Activated CD4-positive, CD25-positive, alpha-beta regulatory T cell treated with anti-CD3 and anti-CD28 coated beads, Interleukin-2, amount 50 U/mL, for 16 hours (primary cell): ENCODE measurements at places on chromosomes 2 and 18.

- no peak for DNase-seq
Measured at GRCh38 chr2:55761024-55761423, 67.4 kb upstream of the PNPT1 start.

- no peak for DNase-seq
Measured at GRCh38 chr2:30613001-30613400, 166.0 kb downstream of the LCLAT1 start.

- no peak for DNase-seq
Measured at GRCh38 chr18:36299015-36299414, 1.5 kb downstream of the FHOD3 start.

DNA sequence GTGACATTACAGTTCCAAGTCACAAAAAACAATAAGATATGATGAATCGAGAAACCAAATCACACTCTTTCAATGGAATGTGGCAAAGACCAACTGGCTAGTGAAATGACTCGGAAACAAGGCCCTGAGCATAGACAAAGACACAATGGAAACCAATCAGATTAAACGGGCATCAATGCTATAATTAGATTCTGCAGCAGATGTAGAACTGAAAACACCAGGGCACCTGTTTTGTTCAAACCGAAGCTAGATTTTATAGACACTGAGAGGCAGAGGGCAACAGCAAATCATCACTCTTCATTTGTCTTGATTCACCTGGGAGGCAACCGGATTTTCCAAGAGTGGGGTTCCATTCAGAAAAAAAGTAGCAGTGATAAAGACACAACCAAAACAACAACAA lies 92.8 kb upstream of the BARD1 start:
- DNase-seq: no peak

- DNase-seq: no peak
Measured at GRCh38 chr2:231084565-231084964, 27.9 kb downstream of the PSMD1 start.

- DNase-seq: no peak
Measured at GRCh38 chr2:40450796-40451430, 977 bp downstream of the SLC8A1 start.

- no peak for DNase-seq
Measured at GRCh38 chr2:200021449-200022114, 66.2 kb downstream of the MAIP1 start.

DNA sequence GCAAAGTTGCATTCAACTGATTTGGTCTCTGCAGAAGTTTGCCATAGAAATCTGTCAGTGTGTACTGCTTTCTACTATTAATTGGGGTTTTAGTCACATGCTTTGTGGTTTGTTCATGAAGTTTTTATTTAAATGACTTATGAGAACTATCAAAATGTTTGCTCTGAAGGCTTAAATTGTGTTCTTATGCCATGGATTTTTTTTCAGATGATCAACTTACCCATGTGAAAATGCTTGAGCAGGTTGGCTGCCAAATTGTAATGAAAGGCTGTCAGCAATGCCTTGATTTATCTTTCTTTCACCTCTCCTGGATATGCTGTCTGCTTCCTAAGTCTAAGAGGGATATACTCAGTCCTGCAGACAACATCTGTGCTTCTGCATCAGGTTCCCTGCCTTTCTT lies 50.7 kb downstream of the FMNL2 start:
- no peak for DNase-seq

GRCh38 chr2:191800874-191801273 lies 46.0 kb downstream of the CAVIN2 start:
- DNase-seq: no peak

- no peak for DNase-seq
Measured at GRCh38 chr2:33246432-33246831, 230.0 kb upstream of the RASGRP3 start.
